ENCODE measurements at places on chromosomes 5 and 9.

DNA sequence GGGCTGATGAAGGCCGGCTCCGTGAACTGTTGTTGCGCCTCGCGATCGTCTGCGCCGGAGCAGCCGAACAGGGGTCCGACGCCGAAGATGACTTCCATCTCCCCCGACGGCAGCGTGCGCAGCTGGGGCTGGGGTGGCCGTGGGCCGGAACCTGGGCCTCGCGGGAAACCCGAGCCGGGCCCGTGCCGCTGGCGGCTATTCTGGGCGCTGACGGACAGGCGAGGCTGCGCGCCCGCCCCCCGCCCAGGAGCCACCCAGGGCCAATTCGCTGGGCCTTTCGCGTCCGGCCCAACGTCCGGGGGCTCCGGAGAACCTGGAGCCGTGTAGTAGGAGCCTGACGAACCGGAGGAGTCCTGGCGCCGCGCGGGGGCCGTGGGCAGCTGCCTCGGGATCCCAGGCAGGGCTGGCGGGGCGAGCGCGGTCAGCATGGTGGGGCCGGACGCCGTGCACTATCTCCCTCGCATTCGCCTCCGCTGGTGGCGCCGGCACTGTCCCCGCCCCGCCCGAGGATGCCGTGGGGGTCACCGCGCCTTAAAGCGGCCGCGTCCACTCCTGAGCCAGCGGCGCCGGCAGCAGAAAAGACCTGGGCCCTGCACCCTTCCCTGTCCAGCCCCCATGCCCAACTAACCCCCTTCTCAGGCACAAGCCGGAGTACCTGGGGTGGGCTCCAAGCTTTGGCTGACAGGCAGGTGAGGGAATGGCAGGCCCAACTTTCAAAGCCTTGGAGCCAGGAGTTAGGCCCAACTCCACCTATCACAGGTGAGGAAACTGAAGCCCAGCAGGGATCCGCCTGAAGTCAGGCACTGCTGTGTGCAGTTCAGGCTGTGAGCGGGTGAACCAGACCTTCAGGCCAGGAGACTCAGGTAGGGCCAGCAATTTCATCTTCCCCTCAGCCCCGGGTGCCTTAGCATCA, at the start of gene PROB1:
Gene PROB1, minus strand, starts transcription at position 451 of the 913 bp plus-strand sequence. Its CDS starts 23 bp downstream, at position 428.
- DNase-seq, result no peak

DNA sequence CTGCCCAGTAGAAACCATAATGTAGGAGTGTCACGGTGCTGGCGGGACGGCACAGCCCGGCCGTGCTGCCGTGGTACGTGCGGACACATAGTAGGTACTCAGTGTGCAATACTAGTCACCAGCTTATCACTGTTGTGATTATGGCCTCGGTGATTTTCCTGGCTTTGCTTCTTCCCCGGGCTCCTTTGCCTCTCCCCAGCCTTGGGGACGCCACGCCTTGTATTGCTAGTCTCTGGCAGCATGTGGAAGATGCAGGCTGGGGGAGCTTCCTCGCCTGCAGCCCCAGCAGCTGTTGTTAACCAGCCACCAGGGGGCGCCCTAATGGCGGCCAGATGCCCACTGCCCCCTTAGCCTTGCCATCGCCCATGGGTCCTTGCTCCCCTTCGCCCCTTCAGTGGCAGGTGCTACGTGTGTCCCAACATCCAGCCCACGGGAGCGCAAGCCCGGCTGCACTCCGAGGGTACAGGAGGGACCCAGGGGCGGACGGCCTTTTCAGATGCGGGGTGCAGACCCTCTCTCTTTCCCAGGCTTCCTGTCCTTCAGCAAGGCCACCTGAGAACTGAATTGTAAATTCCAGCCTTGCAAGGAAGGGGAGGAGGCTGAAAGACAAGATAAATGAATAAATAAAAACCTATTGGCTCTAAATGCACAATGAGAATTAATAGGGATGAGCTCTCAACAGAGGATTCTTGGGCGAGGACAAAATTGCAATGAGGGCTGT, 8.0 kb downstream of the NTNG2 start:
- DNase-seq, result peak; percentile 73

GRCh38 chr9:129988607-129989361, 54.2 kb downstream of the FNBP1 start:
- DNase-seq, result peak; percentile 30

- DNase-seq, result no peak
Measured at GRCh38 chr5:26482810-26483375, 555.5 kb downstream of the CDH9 start.

DNA sequence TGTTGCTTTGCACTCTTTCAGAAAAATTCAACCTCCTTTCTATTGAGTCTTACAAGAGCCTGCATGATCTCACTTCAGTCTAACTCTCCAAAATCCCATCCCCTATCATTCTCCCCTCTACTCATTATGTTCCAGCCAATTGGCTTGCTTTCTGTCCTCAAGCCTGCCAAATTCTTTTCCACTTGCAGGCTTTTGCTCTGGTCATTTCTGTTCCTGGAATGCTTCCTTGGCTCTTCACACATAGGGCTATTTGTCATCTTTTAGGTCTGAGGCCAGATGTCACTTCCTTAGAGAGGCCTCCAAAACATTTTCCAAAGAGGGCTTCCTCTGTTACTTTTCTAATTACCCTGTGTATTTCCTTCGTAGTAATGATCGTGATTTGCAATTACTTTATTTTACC, 11.8 kb upstream of the CHD1 start:
- DNase-seq, result no peak

DNA sequence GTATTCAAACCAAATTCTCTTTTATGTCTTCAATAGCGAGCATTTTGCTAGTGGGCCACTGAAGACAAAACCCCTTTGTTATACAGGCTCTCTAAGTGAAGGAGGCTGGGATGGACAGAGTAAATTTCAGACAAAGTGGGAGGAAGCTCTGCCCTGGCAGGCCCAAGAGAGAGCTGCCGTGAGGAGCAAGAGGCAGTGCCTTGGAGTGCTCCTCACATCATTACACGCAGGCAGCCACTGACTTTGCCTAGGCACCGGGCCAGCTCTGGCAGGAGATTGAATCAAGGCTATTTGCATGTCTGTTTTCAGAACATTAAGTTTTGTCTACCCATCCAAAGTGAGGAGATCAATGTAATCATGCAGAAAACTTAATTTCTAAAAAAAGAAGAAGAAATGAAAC, 167.7 kb downstream of the CCDC192 start:
- DNase-seq, result peak; percentile 52

DNA sequence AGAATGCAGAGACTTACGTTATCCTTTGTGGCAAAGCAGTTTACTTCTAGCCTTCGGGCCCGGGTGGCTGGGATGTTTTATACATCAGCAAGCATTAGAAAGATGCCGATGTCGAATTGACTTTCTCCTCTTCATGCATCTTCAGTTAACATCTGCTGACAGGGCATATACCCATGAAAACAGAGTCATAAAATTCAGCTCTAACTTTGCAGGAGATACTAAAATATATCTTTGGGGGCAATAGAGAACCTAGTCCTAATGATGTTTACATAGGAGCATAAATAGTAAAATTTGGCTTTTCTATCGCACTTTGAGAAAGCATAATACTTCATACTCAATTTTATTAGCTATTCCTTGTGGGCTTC, 247.9 kb downstream of the PRELID2 start:
- no peak for DNase-seq

- no peak for DNase-seq
Measured at GRCh38 chr5:176944268-176944667, 45.1 kb upstream of the HK3 start.

DNA sequence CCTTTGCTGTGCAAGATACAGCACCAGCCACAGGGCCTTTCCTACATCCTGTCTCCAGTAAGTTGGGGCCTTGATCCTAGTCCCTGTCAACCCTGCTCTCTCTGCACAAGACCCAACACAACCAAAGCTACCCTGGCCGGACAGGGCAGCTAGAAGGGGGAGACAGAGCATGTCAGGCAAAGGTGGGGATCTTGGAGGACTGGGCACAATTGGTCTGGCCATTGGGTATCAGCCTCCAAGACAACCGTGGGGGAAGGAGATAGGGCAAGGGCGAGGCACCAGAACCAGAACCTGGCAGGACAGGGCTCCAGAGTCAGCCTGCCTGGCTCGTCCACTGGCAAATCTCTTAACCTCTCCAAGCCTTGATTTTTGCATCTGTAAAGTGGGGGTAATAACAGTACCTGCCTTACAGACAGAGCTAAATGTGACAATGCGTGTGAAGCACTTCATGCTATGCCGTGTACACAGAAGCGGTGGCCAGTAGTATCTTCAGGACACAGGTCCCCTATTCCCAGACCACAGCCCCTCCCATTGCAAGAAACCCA, 51.6 kb upstream of the CDKN2AIPNL start:
- DNase-seq, result no peak

GRCh38 chr5:41924872-41925554, at the start of gene FBXO4:
FBXO4 (plus strand) TSS chr5:41925281; CDS start chr5:41925310, 29 bp downstream.
- peak; percentile 48 for DNase-seq

- DNase-seq, result no peak
Measured at GRCh38 chr5:9467199-9468059, 78.4 kb downstream of the SEMA5A start.

- peak; percentile 15 for DNase-seq
Measured at GRCh38 chr9:121399883-121400607, 30.0 kb upstream of the STOM start.

DNA sequence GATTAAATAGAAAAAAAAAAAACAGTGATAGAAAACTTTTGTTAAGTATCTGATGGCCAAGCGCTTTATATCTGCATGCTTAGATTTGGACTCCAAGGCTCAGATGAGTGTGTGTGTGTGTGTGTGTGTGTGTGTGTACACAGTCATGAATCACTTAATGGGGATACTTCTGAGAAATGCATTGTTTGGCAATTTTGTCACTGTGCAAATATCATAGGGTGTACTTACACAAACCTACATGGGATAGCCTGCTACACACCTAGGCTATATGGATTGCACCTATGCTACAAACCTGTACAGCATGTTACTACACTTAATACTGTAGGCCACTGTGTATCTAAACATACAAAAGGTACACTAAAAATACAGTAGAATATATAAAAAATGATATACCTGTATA, 635.6 kb upstream of the NUDT12 start:
- DNase-seq, result no peak

DNA sequence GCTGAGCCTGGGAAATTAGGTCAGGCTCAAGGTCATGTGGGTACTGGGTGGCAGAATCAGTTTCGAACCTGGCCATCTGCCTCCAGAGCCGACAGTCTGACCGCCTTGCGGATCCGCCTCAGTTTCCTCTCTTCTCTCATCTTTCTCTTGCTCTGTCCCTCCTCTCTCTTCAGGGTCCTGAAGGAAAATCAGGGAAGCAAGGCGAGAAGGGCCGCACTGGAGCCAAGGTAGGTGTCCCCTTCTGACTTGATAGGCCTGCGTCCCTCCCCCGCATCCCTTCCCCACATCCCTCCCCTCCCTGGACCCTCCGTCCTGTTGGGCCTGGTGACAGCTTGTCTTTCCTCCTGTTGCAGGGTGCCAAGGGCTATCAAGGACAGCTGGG, 40.8 kb upstream of the ORM1 start:
- no peak for DNase-seq

DNA sequence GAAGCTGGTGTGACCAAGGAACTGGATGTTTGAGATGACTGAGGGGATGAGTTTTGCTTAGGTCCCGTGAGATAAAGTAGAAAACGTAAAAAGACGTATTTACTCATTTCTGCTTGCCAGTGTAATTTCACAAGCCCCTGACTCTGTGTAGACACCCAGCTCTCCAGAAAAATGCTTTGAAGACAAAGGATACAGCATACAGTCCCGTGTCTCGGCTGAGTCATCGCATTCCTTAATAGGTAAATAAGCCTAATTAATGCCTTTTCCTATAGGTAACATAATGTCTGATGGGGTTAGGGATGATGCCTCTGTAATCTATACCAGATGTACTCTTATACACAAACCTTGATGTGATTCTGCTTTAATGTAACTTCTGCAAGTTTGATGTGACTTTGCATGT, 20.2 kb downstream of the S100Z start:
- DNase-seq, result no peak

DNA sequence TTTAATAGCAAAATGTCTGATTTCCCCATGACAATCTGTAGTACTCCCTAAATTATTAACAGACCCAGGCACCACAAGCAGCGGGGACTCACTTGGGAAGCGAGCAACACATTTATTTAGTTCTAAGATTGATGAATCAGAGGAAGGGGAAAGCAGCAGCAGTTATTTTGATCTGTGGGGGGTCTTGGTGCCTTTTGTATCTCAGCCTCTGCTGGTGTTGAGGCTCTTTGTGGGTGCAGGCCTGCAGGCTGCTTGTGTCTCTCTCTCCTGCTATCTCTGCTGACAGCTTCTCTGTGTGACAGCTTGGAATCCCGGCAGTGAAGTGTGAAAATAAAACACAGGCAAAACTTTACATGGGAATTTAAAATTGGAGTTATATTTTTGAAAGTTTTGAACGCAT, 878.2 kb upstream of the DMAC1 start:
- no peak for DNase-seq

GRCh38 chr5:155087036-155087435, 73.5 kb downstream of the KIF4B start:
- DNase-seq, result no peak

- no peak for DNase-seq
Measured at GRCh38 chr9:109923806-109924205, 143.8 kb downstream of the PALM2AKAP2 start.

GRCh38 chr5:117657541-117657940, 1082.9 kb upstream of the SEMA6A start:
- DNase-seq, result no peak

- DNase-seq, result no peak
Measured at GRCh38 chr9:38334234-38334633, 58.3 kb upstream of the ALDH1B1 start.

DNA sequence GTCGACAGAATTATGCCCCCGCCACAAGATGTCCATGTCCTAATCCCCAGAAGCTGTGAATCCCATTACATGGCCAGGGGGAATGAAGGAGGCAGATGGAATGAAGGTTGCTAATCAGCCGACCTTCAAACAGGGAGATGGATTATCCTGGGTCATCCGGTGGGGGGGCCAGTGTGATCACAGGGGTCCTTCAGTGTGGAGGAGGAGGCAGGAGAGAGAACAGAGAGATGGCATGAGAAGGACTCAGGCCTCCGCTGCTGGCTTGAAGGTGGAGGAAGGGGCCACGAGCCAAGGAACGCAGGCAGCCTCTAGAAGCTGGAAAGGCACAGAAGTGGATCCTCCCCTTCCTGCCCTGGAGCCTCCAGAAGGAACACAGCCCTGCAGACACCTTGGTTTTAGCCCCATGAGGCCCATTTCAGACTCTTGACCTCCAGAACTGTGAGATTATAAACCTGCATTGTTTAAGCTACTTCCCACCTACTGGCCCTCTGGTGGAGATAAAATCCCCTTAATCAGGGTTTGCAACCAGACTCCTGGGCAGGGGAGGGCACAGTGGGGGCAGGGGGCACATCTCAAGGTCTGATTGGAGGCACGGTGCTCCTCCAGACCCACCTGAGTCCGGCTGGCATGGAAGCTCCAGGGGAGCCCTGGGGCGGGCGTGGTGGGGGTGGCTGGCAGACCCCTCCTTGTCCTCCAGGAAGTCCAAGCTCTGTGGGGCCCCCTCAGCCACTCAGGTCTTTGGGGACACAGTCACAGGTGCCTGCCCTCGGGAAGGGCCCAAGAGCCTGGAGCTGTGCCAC, 13.8 kb downstream of the PTGES2 start:
- DNase-seq, result no peak

- no peak for DNase-seq
Measured at GRCh38 chr9:96121136-96121535, 180.8 kb downstream of the HSD17B3 start.

- DNase-seq, result no peak
Measured at GRCh38 chr5:56831773-56832172, 16.4 kb downstream of the MAP3K1 start.

Measured in NCI-H526 (cell line).